ENCODE measurements at places on chromosomes 2 and 18.

DNA sequence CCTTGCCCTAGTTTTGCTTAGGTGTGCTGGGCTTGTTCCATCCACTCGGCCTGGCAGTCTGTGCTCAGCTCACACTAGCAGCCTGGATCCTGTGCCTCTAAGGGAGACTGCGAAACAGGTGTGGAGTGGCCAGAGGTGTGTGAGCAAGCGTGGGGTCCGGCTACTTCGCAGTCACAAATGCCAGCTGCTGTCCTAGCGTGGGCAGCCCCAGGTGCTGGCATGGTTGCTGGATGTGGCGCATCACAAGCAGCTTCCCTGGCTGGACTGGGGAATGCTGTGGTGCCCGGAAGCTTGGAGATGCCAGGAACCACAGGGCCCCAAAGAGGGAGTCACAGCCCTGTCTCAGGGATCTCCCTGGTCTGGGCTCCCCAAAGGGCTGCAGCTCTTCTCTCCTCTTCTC is 119.0 kb upstream of the TMEFF2 start:
- DNase-seq: no peak

DNA sequence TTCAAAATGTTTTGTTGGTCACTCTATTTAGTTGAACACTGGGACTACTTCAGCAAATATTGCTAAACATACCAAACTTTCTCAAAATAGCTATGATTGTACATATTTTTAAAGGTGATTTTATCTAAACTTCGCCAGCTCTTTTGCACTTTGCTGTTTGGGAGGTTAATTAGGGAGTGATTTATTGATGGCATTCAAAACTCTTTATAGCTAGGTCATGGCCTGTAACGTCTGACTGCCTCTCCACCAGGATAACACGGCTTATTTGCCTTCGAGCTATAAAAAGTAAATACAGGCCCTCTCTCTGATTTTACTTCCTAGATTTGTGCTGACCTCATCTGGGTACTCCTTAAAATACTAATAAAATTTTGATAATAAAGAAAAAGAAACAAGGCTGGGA is 931.9 kb downstream of the DCDC2C start:
- no peak for DNase-seq

DNA sequence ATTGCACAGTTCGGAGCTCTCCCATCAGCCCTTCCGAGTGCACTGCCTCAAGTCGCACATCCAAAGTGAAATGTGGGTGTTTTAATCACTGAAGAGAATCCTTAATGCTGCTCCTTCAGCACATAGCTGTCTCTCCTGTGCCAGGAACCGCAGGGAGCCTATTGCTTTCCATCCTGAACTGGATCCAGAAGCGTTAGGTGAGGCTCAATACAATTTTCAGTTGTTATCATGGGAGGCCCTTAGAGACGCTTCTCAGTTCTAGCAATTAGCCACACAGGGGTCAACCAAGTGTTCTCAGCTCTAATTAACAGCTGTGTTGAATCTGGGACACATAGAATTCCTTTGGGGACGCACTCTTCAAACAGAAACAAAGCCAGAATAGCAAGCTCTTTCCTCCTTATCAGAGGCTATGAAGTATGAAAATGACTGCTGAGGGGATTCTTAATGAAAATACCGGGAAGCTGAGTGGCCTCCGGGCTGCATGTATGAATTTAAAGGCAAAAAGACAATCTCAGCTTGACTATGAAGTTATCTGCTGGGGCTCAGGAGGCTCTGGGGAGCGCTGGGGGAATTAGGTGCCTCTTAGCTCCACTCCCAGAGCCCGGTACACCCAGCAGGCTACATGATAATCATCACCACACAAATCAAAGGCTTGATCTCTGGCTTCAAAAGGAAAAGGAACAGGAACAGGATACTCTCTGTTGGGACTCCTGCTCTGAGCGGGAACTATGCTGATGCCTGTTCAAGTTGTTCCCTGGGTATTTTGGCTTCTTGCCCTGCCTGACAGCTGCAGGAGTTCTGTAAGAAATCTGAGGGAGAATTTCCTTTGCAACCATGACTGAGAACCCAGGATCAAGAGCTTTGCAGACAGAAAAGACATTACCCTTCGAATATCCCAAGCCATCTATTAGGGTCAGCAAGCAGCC is 55.4 kb upstream of the NCOA1 start:
- DNase-seq: peak; percentile 46

DNA sequence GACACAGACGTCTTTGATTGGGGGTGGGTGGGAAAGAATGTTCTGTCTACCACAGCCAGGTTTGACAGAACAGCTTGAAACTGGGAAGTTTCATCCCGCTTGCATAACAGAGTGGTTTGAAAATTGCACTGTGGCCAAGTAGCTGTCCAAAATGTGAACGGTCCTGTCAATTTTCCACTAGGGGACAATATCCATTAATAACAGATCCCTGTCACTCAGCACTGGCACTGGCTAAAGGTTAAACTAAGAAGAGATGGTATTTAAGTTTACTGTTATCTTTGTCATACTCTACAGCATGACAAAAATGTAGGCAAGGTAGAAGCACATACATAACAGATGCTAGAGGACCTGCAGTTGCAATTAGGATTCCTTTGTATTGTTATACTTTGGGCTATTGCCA is 55.6 kb upstream of the ACMSD start:
- peak; percentile 36 for DNase-seq

- DNase-seq: no peak
These were observed 38.5 kb upstream of the LAPTM4A start for GRCh38 chr2:20089715-20090464.

GRCh38 chr2:132374151-132374550 is 42.5 kb upstream of the GPR39 start:
- DNase-seq: no peak

Data from foreskin fibroblast (primary cell).